ENCODE measurements at places on chromosomes 1 and 21.

DNA sequence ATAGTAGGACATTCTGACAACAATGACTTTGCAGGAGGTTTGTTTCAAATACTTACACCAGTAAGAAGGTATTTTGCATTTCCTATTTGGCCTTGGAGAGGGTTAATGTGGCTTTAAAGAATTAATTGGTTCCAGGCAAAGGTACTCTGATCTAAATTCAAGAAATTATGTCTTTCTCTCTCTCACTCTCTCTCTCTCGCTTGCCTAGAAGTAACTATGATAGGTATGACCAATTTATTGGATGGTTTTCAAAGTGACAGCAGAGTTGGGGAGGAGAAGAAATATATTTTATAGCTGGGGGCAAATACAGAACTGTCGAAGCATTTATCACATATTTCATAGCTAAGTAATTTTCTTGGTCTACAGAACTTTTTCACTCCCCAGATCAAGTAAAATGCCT is 116.0 kb downstream of the ATP6V1G3 start:
- no peak for DNase-seq

- DNase-seq = no peak
Measured at GRCh38 chr1:164713456-164714207, 154.6 kb downstream of the PBX1 start.

DNA sequence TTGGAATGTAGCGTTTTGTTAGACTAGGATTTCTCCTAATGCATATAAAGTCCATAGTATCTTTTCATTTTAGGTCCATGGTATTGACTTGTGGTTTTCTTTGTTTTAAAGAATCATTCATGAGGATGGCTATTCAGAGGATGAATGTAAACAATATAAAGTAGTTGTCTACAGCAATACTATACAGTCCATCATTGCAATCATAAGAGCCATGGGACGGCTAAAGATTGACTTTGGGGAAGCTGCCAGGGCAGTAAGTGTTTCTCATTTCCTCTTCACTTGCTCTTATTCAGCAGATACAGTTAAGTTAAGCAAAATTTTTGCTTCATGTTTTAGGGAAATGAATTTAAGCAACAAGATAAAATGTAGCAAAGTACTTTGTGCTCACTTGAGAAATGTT is 25.4 kb downstream of the GNAI3 start:
- no peak for DNase-seq

GRCh38 chr1:17998889-17999288 is 108.7 kb upstream of the IGSF21 start:
- no peak for DNase-seq

GRCh38 chr1:205676002-205676401 is 4.3 kb downstream of the SLC45A3 start:
- no peak for DNase-seq

DNA sequence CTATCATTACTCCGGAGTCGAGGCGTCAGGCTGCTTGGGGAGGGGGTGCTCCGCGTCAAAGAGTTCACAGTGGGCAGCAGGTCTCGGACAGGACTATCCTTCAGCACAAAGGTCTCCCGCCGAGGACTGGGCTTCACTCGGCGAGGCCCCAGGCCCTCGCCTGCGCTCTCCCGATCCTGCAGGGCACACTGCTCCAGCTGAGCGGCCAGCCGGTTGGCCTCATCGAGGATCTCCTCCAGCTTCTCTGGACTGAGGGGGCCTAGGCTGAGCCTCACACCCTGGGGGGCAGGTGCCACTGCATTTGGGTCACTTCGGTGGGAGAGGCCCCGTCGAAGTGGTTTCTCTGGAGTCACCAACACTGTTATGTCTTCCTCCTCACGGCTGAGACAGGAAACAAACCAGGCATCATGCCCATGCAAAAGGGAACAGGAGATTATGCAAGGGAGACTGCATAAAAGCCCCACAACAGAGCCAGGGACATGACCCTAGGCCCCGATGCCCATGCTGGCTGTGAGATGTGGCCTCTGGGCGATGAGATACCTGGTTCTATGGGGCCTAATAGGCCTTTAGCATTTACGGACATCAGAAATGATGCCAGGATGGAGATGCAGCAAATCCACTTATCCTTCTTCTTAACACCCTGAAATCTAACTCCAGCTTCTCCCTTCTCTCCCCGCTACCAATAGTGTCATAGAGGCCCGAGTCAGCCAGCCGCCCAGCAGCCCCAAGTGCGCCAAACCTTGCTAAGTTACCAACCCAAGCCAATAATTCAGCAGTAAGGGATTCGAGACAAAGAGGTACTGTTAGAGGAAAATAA is 1.1 kb downstream of the PSRC1 start:
- DNase-seq = no peak

GRCh38 chr1:109761227-109762038 is 2.3 kb downstream of the EPS8L3 start:
- no peak for DNase-seq

DNA sequence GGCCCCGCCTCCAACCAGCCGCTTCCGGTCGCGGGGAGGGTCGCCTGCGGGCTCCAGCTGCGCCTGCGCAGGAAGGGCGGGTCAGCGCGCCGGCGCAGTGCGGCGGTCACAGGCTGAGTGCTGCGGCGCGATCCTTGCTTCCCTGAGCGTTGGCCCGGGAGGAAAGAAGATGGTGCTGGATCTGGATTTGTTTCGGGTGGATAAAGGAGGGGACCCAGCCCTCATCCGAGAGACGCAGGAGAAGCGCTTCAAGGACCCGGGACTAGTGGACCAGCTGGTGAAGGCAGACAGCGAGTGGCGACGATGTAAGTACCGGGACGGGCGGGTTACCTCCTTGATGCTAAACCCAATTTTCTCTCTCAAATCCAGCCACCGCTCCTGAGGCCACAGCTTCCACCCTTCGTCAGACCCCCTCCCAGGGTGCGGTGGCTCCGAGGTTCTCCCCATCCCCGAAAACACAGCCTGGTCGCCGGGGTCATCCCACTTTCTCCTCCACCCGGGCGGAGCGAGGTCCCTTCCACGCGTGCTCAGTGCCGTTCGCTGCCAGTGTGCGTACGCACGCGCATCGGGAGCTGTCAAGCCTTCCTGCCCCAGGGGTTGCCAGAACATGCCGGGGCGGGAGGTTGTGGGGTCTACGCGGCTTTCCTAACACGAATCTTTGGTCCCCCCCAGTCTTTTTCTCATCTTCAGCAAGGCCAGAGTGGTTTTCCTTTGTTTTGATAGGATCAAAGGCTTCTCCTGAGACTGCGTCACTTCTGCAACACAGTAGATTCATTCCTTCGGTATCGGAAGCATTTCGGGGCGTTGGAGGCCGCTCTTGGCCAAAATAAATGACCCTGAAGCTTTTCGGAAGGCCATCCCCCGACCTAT is at the start of gene SARS1:
Gene SARS1, plus strand, starts transcription at position 95 of the 870 bp plus-strand sequence. Its CDS starts 75 bp downstream, at position 170.
- no peak for DNase-seq

GRCh38 chr1:245809361-245809760 is 654.6 kb downstream of the KIF26B start:
- DNase-seq = no peak

All from vagina (tissue), 2 donors.